ENCODE measurements at places on chromosomes 13 and 19.
A peak's percentile ranks its signal among the peaks of the same experiment; 100 is the strongest.

DNA sequence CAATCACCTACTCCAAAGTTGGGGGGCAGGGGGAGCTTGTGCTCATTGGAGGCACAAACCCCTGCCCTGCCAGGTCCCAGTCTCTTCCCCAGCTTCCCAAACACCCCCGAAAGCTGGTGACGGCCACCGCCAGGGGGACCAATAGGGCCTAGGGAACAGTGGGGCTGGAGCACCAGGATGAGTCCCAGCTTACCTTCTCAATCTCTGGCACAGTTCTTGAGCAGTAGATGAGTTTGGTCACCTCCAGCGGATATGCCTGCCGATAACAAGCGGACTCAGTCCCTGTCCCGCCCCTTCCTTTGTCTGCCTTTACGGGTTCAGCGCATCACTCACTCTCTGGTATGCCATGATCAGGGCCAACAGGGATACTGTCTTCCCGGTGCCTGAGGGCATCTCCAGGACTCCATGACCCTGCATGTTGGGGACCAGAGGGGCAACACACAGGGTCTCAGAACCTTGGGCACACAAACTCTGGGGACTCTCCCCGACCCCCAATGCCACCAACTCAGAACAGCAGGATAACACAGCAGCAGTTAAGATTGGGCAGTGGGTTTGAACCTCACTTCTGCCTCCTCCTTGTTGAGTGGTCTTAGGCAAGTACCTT is 1.5 kb downstream of the ERCC2 start:
- no peak for DNase-seq

DNA sequence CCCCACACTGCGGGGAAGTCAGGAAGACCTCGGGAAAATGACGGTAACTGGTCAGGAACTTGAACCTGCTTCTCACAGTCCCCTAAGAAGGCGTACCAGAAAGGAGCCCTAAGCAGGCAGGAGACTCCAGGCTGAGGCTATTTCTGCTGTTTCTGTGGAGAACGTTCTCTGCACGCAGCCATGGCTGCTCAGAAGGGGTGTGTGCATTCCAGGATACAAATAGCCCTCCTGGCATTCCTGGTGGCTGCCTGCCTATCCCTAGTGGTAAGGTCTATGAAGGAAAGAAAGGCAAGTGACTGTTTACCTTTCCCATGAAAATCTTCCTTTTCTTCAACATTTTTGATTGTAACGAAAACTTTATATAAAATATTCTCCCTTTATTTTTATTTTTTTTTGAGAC is 2.5 kb downstream of the SGCG start:
- no peak for DNase-seq

GRCh38 chr19:15320116-15320515 is 12.2 kb downstream of the BRD4 start:
- no peak for DNase-seq

DNA sequence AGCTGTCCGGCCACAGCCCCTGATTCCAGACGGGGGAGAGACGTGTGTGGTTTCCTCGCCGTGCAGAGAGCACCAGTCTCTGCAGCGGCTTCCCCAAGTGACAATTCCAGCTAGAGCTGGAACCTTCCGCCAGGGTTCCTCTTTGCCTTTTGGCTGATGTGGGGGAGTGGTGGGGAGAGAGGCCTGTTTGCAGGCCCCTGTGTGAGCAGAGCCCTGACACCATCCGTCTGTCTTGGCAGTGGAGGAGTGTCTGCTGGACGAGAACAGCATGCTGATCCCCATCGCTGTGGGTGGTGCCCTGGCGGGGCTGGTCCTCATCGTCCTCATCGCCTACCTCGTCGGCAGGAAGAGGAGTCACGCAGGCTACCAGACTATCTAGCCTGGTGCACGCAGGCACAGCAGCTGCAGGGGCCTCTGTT is 25.0 kb downstream of the LAMP1 start:
- DNase-seq, result no peak

DNA sequence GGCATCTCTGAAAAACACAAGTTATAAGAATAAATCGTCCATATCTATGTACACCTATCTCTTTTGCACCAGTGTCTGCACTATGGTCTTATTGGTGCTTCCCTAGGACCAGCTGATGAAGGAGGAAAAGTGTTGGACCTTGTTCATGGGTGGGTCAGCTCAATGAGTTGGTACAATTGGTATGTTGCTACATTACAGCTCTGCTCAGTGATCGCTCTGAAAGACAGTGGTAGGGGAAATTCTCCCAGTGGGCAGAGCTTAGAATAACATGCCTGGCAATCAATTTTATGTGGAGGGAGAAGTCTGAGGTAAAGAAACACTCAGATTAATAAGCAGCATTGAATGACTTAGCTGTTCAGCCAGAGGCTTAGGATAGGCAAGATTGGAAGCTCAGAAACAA is 138.7 kb upstream of the KL start:
- no peak for DNase-seq

- DNase-seq, result no peak
Observed at GRCh38 chr13:52903320-52903719, 54.9 kb upstream of the PCDH8 start.

DNA sequence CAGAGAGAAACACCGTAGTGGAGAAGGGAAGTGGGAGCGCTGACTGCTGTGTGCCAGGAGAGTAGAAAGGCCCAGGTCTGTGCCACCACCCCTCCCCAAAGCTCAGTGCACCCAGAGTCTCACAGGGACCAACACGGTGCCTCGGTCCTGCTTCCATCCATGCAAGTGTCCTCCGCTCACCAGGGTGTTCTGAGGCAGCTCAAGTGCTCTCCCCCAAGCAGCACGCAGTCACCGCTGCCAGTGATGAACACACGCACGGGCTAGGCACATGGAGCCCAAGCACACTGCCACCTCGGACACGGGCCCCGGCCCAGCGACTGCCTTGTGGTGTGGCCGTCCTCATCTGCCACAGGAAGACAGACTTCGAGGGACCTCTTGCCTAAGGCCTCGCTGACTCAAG is 10.5 kb downstream of the POP4 start:
- DNase-seq, result no peak

GRCh38 chr13:30857636-30858035 is 48.4 kb upstream of the MEDAG start:
- DNase-seq, result no peak

- no peak for DNase-seq
Observed at GRCh38 chr13:70042193-70042592, 65.4 kb upstream of the ATXN8OS start.

DNA sequence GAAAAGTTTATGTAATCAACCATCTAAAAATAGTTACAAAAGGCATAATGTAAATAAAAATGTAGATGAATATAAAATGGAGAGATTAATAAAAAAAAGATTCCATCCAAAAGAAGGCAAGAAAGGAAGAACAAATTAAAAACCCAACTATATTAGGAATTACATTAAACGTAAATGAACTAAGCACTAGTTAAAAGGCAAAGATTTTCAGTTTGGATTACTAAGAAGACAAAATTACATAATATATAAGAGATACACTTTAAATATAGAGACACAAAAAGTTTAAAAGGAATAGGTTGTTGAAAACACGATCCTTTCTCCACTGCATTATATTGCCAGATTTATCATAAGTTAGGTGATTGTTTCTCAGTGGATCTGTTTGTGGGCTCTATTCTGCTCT is 27.3 kb downstream of the NUFIP1 start:
- DNase-seq, result no peak

DNA sequence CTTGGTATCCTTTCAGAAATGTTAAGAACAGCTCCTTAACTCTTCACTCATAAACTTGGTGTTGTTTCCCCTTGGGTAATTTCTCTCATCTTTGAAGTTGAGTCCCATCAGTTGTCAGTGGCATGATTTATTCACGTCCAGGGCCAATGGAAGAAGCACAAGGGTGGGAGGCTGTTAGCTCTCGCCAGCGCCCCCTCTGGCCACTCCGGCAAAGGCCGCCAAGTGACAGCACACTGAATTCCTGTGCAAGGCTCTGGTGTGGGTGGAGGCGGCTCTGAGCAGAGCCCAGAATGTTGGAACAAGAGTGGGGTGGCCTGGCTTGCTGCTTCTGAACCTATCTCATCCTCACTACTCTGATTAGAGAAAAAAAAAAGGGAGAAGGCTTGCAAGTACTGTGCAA is 13.1 kb upstream of the MEDAG start:
- peak; percentile 32 for DNase-seq

DNA sequence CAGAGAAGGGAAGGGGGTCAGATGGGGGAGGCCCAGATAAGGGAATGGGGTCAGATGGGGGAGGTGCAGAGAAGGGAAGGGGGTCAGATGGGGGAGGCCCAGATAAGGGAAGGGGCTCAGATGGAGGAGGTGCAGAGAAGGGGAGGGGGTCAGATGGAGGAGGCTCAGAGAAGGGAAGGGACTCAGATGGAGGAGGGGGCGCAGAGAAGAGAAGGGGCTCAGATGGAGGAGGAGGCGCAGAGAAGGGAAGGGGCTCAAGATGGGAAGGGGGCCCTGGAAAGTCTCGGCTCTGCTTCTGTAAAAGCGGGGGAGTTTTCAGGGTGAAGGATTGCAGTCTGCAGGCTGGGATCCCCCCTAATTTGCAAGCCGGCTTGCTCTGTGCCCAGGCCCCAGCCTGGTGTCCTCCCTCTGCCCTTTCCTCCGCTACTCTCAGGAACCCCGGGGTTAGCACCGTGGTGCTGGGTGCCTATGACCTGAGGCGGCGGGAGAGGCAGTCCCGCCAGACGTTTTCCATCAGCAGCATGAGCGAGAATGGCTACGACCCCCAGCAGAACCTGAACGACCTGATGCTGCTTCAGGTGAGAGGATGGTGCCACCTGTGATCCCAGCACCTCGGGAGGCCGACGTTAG is 1.6 kb downstream of the AZU1 start:
- no peak for DNase-seq

DNA sequence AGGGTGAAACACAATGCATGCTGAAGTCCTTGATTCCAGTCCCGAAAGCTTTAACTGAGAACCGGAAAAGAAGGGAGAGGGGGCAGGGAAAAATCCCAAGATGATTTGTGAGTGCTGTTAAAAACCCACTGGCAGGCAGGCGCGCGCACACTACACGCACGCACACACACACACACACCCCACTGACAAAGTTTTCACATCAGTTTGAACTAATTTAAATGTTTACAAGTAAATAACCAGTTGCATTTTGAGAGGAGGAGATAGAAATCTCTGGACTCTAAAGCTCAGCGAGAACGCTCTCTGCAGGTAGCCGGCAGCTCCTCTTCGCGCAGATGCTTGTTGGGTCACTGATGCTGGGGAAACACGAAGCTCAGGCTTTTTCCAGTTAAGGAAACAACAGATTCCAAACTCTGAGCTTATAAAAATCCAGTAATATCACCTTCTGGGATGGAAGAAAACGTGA is 818 bp upstream of the SLITRK1 start:
- no peak for DNase-seq

DNA sequence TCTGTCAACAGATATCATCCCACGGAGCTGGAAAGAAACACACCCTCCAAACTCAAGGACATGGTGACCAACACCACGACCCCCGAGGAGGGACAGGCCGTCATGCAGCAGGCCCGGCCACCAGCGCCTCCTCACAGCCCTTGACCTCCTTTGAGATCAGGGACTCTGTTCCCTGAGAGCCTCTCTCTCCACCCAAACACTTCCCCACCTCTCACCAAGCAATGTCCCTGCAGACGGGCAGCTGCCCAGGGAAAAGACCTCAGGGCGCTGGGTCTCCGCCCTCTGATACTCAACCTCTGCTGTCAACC is 10.0 kb downstream of the SCGB2B2 start:
- no peak for DNase-seq

DNA sequence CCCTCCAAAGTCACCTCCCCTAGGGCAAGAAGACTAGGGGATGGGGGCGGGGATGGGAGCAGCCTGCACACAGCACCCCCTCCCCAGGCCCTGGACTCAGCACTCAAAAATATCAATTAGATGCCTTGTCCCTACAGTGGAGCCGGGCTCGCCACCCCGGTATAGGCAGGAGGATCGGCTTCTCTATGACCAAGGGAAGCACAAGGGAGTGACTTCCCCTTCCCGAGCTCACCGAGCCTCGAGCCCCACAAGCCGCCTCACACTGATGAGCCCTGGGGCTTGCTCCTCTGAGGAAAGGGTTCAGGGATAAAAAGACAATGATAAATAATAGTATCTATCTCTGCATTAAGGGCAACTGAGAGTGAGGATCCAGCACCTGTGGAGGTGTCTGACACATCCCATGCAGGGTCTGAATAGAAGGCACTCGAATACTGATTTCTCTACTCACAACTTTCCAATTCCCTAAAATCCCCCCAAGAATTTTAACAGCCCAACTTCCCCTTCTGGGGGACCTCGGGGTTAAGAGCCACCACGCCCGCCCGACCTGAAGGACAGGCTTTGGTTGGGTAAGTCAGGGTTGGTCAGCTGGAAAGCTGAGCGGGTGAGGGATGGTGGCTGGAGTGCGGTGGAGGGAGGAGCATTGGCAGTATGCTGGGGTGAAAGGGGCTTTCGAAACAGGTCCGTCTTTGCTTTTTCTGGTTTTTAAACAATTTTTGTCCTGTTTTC is 51.3 kb downstream of the STK24 start:
- DNase-seq, result no peak

DNA sequence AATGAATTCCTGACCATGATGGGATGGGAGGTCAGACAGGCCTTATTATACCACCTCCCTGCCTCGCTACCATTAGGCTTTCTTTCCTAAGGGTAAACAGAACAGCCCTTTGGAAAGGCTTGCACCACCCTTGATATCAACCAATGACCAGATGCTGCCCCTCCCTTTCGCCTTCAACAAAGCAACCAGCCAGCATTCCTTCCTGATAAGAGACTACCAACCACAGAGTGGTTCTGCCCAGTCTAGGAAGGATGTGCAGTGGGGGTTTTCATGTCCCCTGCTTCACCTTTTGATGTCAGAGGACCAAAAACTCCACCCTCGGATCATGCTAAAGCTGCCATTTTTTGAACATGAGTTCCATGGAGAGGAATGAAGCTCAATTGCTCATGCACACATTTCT is 21.7 kb downstream of the TEX30 start:
- no peak for DNase-seq

GRCh38 chr13:87656306-87656705 is 14.9 kb upstream of the SLITRK5 start:
- DNase-seq, result no peak

DNA sequence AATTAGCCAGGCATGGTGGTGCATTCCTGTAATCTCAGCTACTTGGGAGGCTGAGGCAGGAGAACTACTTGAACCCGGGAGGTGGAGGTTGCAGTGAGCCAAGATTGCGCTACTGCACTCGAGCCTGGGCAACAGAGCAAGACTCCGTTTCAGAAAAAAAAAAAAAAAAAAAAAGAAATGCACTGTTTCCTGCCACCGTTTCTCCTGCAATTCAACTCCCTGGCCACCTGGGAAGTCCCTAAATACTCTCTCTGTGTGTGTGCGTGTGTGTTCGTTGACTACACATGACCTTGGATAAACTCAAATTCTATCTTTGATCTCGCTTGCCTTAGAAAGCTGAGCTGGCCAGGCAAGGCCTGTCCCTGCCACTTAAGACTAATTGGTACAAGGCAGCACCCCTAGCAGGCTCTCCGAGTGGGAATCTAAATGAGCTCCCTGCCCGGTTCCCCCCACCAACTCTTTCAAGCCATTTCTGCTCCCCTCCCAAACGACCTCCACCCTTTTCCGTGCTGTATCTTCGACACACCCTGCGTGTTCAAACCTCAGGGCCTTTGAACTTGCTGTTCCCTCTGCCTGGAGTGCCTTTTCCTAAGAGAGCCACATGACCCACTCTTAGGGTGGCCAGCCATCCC is 5.2 kb upstream of the BCAT2 start:
- DNase-seq, result no peak

All from urothelium cell line (cell line).